ENCODE measurements at places on chromosomes 6 and 20.

DNA sequence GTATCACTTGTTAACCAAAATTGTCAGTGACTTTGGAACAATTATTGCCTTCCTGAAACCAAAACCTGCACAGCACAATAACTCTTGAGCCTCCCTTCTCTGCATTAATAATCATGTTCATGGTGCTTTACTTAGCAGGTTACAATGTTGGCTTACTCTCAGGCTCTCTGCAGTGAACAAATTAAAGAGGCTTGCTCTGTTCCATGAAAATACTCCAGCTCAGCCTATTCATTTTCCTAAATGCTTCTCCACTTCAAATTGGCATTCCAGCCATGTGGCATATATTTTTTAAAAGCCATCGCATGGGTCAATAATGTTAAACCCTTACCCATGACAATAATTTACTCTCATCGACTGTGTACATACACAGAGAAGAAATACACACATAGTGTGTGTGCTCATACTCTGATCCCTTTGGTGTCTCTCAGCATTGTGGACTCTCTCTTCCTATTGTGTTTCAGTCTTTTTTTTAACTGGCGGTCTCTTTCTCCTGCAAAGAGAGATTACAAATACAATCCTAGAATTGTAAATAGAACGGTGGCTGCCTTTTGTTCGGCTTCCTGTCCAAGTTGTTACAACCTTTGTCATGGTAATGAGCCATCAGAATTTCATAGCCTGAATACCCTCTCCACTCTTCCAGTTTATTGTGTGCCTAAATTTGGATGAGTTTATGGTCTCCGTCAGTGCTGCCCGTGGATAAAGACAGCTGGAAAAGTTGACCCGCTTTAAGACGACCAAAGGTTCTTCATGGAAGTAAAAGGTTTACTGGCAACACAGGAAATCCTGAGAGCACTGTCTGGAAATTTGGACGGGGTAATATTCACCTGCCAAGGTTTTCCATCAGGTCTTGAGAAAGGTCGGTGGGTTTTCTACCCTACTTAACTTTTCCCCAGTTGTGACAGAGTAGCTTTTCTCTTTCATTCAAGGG is 263.6 kb downstream of the CD83 start:
- DNase-seq, result no peak

- DNase-seq, result no peak
These were observed 443.9 kb downstream of the CDKAL1 start for GRCh38 chr6:20978151-20978614.

- no peak for DNase-seq
These were observed 32.0 kb downstream of the CEP43 start for GRCh38 chr6:167031082-167031709.

DNA sequence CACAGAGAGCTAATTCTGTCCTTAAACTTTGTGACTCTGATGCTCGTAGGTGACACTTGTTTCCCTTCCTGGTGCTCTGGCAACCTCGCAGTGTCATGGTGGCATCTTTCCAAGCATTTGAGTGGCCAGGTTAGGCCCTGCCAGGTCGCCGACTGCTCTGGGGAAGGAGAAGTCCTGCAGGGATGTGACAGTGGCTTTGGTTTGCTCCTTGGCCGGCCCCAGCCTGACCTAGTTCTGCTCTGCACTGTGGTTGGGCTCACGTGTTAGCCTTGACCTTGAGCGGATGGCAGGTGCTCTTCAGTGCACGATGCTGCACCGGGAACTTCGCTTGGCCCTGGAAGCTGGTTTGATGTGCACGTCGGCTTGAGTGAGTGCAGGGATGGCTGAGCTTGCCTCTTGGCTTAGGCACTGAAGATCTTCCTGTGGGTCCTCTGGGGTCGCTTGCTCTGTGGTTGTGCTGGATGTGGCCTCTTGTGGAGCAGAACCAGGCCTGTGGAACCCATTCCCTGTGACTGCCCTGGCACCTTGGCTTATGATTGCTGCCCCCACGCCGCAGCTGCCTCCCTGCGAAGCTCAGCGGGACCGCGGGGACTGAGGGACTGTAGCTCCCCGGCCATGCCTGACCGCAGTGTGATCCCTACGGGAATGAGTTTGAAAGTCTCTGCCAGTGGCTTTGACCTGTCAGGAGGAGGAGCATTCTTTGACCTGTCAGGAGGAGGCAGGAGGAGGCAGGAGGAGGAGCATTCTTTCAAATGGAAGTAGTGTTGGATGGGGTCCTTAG is 8.7 kb downstream of the OSBPL2 start:
- DNase-seq, result no peak

DNA sequence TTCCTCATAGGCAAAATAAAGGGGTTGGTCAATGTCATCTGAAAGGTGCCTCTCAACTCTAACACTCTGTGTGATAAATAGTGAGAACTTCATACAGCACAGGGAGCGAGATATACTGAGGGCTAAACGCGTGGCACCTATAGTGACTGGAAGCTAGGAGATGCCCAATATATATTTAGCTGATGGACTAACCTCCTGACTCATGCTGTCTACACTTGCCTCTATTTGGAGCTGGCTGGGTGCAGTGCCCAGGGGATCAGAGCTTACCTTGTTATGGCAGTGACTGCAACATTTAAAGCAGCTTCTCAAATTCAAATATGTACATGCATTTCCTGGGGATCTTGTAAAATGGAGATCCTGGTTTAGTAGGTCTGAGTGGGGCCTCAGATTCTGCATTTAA is 111.6 kb upstream of the PLN start:
- no peak for DNase-seq

GRCh38 chr6:90202156-90202555 is 94.5 kb downstream of the BACH2 start:
- no peak for DNase-seq

GRCh38 chr6:80376411-80376810 is 269.9 kb downstream of the BCKDHB start:
- no peak for DNase-seq

DNA sequence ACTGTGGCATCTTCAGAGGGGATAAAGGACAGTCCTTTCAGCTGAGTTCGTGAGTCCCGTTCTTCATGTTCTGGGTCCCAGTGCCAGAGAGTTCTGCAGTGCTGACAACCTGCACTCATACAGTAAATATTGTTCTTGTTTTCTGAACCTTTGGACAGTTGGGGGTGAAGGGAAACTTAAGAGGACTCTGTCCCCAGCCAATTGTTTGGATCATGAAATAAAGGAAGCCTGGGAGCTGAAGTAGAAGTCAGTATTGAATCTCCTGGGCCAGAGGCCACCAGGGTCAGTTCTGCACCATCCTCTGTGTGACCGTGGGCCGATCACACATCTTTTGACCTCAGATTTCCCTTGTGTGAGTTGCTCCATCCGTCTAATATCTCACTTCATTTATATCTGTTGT is 3.2 kb downstream of the SLC2A12 start:
- no peak for DNase-seq

DNA sequence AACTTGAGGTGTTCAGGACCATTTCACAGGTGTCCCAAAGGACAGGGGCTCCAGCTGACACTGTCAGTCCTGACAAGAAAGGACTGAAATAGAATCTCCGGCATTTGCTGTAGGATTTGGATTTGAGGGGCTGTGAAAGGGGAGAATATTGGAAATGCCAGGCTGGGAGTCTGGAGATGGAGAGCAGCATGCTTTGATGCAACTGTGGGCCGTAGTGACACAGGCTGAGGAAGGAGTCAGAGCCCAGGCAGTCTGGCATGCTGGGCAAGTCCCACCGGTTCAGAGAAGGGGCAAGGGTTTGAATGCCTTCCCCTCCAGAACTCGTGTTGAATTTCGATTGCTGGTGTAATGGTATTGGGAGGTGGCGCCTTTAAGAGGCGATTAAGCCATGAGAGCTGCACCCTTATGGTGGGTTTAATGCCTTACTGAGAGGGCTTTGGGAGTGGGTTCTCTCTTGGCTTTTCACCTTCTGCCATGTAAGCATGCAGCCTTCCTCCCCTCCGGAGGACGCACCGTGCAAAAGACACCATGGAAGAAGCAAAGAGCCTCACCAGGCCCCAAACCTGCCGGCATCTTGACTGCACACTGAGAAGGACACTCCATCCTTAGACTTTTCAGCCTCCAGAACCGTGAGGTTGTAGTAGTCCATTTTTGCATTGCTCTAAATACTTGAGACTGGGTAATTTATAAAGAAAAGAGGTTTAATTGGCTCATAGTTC is 9.4 kb upstream of the PYGB start:
- no peak for DNase-seq

DNA sequence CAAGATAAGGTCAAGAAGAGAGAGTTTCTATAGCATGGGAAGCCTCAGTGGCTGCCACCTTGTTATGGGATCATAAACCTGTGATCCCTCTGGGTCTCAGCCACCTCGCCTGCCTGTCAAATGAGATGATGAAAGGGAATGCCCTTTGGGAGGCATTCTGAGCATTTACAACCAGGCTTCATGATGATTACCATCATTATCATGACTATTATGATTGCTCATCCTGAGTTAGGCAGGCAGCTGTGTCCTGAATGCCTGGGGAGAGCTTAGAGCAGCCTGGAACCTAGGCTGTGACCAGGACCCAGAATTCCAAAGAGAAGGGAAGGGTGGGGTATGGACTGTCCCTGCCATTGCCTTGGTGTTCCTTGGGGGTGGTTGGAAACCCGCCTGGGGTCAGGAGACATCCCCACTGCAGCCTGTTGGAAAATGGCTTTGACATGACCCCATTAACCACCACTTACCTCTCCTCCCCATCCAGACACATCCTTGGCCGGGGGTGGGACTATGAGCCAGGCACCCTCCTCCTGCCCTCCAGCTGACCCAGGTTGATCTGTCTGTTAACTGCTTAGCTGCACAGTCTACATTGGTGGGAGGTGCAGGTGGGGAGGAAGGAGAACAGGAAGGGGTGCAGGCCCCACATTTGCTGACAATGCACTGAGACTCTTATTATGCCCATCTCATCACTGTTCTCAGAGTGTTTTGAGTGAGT is 51.9 kb downstream of the LRFN2 start:
- DNase-seq, result no peak

DNA sequence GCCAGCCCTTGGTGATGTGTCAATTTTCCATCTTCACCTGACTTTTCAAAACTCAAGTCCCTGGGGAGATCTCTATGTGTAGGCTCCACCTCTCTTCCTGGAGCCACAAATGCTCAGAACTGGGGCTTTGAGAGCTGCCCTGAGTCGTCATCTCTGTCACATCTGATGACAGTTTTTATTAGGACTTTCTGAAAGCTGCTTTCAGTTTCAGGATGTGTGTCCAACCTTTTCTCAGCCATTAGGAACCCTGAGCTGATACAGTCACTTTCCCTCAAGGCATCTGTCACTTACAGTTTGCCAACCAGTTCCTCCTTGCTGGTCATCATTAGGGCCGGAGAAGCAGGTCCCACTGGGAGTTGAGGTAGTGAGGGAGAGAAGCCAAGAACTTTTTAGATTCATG is 365.9 kb upstream of the CHD6 start:
- no peak for DNase-seq

DNA sequence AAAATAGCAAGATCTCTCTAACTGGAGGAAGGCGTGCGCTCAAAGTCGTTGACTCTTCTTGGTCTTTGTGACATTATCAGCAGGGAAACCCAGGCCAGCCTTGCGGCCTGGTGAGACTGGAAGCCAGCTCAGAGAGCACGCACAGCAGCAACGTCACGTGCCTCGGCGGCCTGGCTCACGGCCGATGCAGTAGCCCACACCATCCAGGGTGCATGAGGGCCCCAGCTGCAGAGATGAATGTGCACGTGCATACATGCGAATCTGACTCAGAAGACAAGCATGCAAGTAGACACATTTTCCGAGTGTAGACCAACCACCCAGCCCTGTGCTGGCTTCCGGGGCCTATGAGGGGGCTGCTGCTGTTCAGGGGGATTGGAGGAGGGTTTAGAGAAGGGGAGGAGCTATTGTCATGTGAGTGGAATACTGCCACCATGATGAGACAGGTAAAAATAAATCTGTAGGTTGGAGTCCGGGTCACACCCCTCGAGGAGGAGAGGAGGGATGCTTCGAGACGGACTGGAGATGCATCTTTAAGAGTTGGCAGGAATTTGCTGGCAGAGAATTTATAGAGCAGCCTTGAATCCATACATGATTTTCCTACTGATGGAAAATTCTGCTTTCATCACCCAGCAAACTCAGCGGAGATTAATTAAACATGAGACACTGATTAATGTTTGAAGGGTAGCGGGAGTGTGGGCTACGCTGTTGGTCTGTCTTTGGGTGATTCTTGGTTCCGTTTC is 388.2 kb downstream of the CDH4 start:
- DNase-seq, result no peak

DNA sequence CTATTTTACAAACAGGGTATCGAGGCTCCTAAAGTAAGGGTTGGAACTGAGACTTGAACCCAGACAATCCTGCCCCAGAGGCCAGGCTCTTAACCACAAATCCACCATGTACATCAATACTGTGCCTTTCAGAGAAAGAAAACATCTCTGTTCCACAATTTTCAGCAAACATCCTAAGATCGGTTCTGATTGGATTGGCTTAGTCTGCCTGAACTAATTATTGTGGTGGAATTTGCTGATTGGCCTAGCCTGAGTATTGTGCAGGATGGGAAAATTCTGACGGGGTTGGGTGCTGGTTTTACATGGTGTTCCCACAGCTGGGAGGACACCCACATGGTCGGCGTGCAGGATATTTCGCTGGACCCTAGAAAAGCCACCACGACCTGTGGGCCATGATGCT is at the start of gene CLPSL1:
Gene CLPSL1, plus strand, starts transcription at position 301 of the 400 bp plus-strand sequence. Its CDS starts 92 bp downstream, at position 393.
- no peak for DNase-seq
